Activated B cell treated with CpG ODN at 0.5 μM for 24 hours (primary cell): ENCODE measurements at places on chromosomes 1 and 21.

DNA sequence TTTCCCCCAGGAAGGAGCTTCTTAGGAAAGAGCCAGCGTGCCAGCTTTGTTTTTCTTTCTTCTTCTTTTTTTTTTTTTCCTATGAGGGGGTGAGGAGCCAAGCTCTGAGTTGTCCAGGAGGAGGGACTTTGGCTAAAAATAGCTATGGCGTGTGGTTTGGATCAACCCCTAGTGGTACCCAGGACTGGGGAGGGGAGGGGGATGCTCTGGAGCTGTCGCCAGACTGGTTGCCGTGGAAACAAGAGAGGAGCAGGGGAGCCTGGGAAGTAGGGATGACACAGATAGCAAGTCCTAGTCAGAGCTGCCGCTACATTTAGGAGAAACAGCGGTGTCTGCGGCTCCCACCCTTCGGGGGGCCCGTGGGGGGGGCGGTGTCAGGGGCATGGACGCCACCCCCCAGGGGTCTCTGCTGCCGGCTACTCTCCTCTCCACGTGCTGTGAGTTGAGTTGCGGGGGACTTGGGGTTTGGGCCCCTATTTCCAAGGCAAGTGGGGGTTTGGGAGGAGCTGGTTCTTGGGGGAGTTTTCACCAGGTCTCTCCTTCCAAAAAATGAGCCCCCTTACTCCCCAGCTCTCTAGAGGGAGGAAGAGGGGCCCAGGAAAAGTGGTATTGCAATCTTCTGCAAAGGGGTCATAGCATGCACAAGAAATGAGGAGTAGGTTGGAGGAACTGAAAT is at the start of gene KCNJ9:
Gene KCNJ9, plus strand, starts transcription at position 278 of the 676 bp plus-strand sequence. CDS start 2,493 bp downstream, outside the sequence.
- no peak for DNase-seq

GRCh38 chr1:230185076-230186001 is 118.3 kb downstream of the GALNT2 start:
- no peak for DNase-seq

DNA sequence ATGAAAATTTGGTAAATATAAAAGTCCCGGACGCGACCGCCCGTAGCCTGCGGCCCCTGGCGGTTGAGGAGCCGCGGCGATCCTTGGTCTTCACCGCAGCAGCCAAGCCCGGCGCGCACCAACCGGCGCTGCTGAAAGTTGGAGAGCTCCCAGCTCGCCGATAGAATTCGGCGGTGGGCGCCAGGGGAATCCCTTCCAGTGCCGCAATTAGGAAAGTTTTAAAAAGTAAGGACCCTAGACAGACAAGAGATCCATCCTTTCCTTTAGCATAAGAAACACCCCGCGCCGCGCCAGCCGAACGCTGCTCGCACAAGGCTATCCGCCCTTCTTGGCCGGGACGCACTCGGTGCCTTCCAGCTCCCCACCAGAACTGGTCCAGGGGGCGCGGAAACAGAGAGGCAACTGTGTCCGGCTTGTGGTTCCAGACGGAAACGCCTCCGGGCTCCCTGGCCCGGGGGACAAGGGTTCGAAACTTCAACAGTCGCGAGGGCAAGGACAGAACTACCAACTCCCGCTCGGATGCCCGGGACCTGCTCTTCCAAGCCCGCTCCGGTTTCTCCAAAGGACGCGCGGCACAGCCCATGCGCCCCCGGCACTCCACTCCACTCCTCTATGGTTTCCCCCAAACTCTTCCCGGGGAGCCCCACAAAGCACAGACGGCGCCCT is 1.7 kb downstream of the FAM78B start:
- peak; percentile 16 for DNase-seq

DNA sequence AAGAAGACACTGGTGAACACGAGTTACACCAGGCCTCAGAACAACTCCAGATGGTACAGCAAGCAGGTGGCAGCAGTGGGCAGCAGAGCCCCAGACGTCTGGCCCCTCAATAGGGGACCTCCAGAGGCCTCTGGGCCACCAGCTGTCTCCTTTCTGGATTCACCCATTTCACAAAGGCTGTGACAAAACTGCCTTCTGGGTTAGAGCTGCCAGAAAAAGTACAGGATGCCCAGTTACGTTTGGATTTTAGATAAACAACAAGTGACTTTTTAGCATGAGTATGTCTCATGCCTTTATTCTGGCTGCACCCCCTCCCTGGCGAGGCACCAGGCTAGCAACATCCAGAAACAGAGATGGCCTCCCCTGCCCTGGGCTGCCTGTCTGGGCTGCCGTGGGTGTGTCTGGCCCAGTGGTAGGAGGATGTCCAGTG is 30.1 kb downstream of the ITPKB start:
- no peak for DNase-seq

DNA sequence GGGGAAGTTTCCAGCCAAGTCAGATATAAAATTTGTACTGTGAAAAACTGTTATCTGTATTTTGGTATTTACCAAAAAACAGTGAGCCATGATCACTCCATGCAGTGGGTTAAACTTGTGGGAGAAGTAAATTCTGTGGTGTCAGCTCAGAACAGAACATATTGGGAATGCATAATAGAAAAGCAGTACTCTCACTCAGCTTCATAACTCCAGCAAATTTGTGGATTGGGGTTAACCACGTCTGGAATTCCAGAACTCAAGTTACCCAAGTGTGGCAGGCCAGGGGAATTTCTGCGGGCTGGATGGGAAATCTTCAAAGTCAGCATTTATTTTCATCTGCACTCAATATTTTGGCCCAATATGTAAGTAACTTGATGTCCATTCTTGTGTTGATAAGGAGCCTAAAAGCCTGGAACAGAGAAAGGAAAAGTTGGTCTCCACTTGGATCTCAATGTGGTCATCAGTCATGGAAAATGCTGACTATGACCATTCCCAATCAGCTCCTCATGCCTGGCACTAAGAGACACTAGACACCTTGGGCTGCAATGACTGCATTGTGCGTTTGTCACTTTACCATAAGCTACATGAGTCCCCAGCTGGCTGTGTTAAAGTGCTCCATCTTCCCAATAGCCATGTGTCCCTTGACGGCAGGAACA is 39.1 kb upstream of the ENAH start:
- no peak for DNase-seq

- no peak for DNase-seq
Observed at GRCh38 chr1:213761845-213762407, 225.8 kb upstream of the PROX1 start.

DNA sequence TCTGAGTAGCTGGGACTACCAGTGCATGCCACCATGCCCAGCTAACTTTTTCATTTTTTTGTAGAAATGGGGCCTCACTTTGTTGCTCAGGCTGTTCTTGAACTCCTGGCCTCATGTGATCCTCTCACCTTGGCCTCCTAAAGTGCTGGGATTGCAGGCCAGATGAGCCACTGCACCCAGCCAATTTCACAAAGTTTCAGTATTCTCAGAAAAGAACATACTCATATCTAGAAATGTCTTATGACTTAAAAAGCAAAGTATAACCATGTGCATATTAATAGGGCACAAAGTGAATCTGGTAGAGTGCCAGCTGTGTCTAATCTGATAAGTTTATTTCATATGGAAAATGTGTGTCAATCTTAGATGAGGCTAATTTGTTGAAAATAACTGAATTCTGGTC is 87.5 kb upstream of the CACYBP start:
- DNase-seq, result no peak

- DNase-seq, result no peak
Observed at GRCh38 chr1:52925571-52926005, 1.5 kb upstream of the SCP2 start.

GRCh38 chr1:184941735-184942134 is 32.6 kb downstream of the NIBAN1 start:
- DNase-seq, result no peak

DNA sequence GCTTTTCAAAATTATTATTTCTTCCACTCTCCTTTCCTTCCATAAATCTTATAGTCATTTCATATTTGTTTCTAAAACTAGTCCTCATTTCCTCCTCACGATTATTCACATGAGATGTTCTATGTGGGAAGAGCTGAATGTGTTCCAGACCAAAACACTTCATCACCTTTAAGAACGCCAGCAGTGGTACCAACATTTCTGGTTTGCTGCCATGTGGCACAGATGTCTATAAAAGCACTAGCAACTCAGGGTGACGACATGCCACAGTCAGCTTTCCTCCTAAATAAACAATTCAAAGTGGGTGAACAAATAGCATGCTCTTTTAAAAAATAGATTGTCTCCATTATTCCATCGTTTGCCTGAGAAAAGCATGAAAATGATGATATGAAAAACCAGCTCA is 1217.8 kb upstream of the ADGRL2 start:
- no peak for DNase-seq

GRCh38 chr1:182679684-182680083 is 4.7 kb downstream of the RGS8 start:
- DNase-seq, result no peak

DNA sequence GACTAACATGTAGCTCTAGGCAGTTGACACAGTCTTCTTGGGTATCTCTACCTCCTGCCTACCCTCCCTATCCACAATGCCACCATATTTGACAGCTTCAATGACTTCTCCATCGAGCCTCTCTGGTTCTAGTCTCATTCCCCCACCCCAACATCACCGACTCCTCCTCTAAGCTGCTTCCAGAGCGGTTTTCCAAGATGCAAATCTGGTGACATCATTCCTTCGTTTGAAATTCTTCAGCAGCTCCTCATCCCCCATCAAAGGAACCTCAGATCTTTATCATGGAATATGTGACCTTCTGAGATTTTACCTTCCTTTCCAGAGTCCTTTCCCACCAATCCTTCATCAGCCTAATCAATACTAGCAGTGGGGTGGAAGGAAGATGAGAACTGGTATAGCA is 352.4 kb upstream of the RUNX1 start:
- no peak for DNase-seq

- DNase-seq, result no peak
Observed at GRCh38 chr1:243287123-243287460, 31.3 kb downstream of the SDCCAG8 start.

DNA sequence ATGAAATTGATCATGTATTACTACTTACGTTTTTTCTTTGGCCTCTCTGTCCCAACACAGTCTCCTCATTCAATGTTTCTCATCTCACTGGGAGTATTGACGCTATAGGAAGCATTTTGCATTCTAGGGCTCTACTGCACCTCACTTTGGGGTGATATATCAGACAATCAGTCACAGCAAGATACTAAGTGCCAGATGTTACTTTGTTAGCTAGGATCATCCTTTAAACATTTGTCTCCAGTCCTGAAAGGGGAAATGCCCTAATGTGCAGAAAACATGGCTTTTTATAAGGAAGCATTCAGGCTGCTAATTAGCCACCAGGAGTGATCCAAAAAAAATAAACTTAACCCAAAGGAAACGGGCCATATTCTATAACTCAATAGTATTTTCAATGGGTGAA is 409.1 kb downstream of the RWDD3 start:
- DNase-seq, result no peak

DNA sequence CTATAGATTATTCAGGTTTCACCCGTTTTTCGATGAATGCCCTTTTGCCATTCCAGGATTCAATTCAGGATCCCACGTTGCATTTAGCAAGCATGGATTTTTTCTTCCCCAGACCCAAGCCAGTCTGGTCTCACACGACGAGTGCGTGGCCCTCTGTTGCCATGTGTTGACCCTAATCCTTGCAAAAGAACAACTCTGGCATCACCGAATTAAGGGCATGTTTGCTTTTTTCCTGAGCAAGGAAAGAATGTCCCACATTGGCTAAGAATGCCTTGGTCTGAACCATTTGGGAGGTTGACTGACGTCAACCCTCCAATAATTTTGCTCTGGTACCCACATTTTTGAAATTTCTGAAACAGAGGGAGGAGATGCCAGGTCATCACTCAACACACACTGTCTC is 153.0 kb upstream of the WNT4 start:
- DNase-seq, result no peak

DNA sequence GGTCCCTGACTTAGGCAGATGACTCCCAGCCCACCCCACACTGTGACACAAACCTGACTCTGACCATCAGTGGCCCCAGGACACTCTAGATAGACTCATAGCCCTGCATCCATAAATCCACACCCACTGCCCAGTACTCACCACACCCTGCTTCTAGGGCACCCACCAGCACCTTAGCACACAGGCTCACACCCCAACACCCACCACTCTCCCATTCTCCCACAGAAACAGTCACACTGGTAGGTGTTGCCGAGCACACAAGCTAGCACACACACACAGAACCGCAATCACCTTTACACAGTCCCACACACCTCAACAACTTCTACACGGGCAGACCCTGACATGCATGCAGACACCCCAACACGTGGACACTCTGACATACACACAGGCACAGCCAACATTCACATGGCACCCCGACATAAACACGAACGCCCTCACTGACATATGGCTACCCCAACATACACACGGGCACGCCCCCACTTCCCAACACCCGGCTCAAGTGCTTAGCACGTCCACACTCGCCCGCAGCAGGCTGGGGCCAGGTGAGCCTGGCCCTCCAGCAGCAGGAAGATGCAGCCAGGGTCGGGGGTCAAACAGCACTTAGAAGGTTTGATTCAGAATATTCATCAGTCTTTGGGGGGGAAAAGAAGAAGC is 105.5 kb upstream of the TARDBP start:
- DNase-seq, result no peak

DNA sequence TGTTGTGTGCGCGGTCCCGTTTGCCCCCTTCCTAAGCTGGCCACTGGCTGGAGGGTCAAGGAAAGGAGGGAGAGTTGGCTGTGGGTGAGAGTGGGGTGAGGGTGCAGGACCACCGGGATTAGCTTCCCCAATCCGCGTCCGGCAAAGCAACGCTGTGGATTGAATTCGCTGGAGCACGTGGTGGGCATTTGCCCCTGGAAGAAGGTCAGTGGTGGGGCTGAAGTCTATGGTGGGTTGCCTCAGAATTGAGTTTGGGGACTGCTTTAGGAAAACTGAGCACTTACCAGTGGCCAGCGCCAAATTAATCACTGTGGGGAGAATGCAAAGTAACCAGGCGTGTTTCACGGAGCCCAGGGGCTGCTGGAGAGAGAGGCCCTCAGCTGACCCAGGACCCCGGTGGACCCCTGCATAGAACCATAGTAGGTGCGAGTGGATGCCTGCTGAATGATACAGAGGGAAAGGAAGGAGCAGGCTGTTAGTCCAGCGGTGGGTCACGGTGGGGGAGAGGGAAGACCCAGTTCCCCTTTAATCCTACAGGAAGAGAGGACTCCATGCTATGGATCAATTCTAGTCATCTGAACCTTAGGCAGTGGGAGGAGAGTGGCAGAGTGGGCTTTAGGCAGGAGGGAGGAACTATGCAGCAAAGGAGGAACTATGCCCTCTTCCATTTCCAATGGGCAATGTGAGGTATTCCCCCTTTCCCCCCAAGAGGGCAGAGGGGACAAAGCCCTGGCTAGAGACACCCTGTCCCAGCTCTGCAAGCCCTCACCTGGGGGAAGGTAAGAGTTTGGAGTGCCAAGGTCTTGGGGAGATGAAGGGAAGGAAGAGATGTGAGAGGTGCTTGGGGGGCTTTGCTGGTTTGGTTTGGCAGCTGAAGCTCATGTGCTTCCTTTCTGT is 1.2 kb downstream of the TNFRSF8 start:
- DNase-seq, result no peak

GRCh38 chr1:230985711-230986110 is 6.8 kb downstream of the ARV1 start:
- DNase-seq, result no peak
